NT2/D1 (cell line): ENCODE measurements at places on chromosomes 12 and 14.

DNA sequence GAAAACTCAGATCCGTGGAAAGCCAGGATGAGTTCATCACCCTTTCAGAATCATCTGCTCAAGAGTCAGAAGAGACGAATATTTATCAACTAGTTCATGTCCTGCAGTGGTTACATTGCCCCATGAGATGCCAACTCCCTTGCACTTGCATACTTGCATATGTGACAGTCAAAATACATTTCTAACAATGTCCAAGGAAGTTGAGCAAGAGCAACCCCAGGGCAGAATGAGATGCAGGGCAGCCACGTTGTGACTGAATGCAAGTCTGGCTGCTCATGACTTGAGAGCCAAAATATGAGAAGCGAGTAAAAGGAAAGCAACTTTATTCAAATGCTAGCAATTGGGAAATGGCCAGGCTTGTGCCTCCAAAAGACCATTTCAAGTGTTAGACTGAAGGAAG is 23.6 kb upstream of the UTP20 start:
- DNase-seq: no peak

DNA sequence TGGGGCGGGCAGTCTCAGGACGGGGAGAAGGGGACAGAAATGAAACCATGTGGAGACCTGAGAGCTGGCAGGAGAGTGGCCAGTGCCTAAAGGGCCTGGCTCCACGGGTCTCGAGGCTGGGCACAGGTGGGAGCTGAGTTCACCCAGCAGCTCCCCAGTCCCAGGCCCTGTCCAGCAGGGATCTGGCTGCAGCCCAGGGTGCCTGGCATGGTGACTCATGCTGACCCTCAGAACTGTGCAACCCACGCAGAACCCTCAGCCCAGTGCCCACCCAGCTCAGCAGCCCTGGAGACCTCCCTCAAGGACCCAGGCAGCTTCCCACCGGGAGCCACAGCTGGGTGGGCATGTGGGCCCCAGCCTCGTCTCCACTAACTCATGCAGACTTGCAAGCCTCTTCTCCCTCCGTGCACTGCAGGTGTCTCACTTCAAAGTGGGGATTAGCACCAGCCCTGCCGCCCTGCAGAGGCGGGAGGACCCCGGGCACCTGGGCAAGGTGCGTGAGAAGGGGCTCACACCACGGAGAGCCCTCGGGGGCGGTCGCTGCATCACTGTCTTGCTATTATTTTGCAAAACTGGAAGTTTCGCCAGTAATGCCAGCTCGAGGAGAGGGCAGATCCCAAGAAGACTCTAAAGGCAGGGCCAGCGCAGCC is 46.3 kb downstream of the CCNK start:
- no peak for DNase-seq

DNA sequence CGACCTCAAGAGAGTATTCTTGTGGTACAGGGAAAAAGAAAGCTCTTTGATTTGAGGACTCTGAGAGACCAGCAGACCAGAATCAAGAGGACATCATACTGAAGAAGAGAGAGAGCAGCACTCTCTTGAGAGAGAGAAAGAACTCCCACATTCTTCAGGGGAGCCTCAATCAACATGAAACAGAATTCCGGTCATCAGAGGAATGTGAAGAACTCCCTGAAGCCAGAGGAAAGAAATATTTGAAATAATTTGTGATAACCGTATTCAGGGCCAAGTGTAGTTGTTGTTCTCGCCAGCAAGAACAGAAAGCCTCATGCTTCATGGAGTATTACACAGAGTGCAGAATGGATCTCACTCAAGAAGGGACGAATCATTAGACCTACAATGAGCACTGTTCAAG is 363.8 kb upstream of the TMEM132C start:
- peak; percentile 40 for DNase-seq

- no peak for DNase-seq
These were observed 225.5 kb upstream of the PRICKLE1 start for GRCh38 chr12:42815068-42815467.

- DNase-seq: no peak
These were observed 630.0 kb upstream of the TBX3 start for GRCh38 chr12:115313929-115314328.

DNA sequence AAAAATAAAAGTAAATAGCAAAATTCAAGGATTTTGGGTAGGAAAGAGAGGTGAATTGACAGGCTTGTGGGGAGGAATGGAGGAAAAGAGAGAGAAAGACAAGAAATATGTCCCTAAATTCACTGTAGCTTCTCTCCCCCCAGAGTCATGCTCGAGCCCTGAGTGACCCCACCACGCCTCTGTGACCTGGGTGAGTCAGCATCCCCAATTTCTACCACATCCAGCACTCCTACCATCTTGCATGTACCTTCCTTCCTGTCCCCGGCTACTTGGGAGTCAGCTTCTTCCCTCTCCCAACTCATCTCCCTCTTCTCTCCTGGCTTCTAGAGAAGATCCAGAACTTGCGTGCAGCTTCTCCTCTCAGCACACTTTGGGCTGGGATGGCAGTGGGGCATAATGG is 9.8 kb downstream of the ZNF219 start:
- no peak for DNase-seq

- no peak for DNase-seq
These were observed 141.2 kb downstream of the SYNE2 start for GRCh38 chr14:63993992-63994391.

GRCh38 chr14:60311417-60311816 is 62.4 kb downstream of the PPM1A start:
- no peak for DNase-seq

GRCh38 chr12:31737345-31737744 is 8.5 kb upstream of the AMN1 start:
- DNase-seq: no peak

DNA sequence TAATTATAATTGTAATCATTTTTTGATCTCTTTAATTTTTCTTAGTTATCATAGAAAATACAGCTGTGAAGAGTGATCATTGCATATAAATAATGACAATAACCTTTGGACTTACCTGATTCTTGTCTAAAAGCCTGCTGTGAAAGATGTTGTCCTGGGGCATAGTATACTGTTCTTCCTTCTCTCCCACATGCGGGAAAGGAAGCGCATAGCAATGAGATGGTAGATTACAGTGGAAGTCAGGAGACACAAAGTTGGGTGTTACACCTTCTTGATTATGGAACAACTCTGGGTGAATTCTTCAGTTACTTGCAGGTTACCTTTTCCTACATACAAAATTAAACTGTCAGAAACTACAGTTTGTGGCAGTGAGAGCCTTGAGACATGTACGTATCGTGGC is 140.8 kb downstream of the KTN1 start:
- no peak for DNase-seq
